ENCODE measurements at places on chromosomes 12 and 14.

GRCh38 chr12:63042646-63043045 is 107.7 kb upstream of the PPM1H start:
- DNase-seq: no peak

DNA sequence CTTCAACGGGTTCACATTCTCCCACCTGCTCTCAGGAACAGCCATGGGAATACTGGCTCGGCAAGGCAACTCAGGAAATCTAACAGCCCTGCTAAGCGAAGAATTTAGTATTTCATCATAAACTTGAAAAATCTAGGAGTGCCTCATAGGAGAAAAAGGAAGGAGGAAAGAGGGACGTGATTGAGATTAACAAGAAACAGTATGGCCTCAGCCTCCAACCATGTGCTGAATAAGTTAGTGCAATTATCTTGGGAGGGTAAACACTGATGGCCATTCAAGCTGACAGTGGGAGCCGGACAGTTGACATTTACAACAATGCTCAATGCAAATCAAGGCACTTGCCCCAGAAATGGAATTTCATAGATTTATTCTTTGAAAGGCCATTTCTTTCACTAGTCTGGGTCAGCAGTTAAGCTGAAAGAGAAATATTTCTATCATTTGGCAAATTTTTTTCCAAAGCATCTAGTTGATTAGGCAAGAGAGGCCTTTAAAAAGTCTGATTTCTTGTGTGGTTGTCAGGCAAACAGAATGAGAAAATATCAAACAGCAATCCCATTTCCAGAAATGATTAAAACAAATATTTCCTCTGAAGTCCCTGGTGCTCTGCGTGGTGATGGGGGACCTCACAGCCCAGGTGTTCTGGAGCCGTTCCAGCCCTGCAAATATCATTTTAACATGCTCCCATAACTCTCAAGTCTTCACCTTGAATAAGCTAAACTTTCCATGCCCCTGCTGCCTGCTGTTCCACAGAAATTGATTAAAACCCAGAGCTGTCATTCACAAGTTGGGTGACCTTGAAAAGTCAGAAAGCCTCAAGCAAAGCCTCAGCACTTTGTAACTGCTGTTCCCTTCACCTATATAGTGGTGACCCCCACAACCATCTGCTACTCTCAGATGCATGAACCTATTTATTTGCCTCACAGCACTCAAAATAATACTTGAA is 121.6 kb downstream of the PHLDA1 start:
- no peak for DNase-seq

DNA sequence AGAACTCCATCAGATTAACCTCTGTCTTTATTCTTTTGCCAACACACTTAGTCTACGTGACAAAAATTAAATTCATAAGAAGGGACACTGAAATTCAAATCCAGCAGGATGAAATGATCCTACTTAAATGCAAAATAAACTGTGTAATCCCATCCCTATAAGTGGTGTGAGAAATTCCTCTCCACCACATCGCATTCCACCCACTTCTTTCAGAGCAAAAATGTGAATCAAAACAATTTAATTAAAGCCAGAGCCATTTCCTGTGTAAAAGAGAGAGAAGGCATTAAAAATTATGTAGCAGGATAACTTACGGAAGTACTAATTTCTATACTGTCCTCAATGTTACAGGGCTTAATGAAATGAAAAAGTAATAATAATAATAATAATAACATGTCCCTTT is 844.3 kb downstream of the GALC start:
- DNase-seq: no peak

DNA sequence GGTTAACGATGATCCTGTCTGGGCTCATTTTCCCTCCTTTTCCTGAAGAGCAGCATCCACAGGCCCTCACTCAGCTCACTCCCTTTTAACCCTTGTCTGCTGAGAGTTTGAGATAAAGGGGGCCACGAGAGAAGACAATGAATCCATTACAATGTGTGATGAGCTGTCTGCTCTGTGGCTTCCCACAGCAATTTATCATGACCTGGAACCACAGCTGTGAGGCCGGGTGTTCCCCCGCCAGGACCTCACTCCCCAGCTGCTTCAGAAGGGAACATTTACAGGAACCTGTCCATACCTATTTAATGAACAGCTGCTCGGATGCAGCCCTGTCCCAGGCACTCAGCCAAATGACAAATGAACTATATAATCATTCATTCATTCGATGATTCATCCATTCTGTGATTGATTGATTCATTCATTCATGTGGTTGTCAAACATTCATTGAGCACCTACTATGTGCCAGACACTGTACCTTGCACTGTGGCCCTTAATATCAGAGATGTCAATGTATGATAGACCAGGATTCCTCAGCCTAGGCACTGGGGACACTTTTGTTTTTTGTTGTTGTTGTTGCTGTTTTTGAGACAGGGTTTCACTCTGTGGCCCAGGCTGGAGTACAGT is 18.5 kb upstream of the P2RX7 start:
- no peak for DNase-seq

GRCh38 chr12:60832290-60832689 is 1236.5 kb downstream of the SLC16A7 start:
- no peak for DNase-seq

DNA sequence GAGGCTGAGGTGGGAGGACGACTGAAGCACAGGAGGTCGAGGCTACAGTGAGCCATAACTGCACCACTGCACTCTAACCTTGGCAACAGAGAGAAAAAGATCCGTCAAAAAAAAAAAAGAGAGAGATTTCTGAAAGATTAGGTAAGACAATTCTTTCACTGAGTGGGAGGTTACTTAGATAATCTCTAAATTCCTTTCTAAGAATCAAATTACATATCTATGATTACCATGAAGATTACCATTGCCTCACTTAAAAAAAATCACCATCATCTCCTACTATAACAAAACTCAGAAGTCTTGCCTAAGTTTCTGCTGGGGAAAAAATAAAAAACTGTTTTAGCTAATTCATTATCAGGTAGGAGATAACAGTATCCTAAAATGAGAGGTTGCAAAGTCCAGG is 366.7 kb downstream of the DUSP6 start:
- DNase-seq: no peak

DNA sequence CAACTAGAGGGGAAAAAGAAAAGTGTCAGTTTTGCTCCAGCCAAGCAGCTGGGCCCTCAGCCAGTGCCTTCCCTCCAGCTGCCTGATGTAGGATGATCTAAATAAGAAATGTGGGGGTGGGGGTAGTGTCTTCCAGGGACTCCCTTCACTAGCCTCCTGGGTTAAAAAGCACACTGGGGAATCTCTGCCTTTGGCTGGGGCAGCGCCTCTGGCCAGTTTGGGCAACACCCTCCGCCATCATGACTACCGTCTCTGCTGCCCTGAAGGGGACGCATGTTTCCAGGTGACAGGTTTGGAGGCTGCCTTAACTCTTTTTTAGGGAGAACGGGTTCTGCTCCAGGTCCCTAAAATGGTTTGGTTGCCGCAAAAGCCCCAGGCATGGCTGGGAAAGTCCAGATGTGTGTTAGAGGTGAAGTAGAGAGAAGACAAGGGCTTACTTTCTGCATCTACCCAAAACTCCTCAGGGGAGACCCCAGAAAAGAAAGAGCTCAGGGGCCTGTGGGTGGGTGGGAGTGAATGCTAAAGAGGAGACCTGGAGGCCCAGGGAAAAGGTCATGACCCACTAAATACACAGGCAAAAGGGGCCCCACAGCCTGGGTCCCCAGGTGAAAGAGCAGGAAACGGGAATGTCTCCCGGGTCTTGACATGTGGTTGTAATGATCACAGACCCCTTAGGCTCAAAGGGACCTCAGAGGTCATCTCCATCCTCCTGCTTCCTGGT is 132.8 kb upstream of the CCND2 start:
- DNase-seq: no peak

- no peak for DNase-seq
Measured at GRCh38 chr14:58145936-58146335, 6.1 kb downstream of the ARMH4 start.

GRCh38 chr12:96241846-96242256 is 47.7 kb downstream of the ELK3 start:
- DNase-seq: peak; percentile 91

- DNase-seq: no peak
Measured at GRCh38 chr14:89303456-89304435, 113.3 kb downstream of the FOXN3 start.

DNA sequence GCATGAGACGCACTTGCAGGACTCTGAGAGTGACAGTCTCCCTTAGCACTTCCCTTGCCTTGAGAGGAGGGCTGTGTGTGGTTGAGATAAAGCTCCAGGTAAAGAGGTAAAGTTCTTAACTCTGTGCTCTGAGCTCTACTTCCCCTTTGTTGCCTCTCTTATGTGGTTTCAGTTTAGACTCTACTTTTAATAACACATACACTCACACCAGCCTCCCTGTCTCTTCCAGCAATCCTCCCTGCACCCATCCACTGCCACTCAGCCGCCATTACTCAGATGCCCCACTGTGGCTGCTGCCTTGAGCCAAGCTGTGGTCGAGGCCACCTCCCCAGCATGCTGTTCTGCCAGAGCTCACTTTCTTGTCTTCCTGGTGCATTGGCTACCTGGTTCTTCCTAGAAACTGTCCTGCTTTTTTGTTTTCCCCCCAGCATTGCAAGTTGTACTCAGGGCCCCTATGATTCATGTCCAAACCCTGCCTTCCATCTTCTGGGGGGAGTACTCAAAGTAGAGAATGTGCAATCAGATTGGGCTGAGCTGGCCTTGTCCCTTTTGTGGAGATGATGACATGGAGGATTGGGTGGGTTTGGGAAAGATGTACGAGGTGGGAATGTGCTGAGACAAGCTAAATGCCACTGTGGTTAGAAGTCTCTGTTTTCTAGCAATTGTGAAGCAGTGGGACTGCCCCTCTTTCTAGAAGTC is 115.5 kb upstream of the PARP11 start:
- peak; percentile 40 for DNase-seq

GRCh38 chr12:22656831-22657230 is 31.9 kb downstream of the ETNK1 start:
- DNase-seq: no peak

DNA sequence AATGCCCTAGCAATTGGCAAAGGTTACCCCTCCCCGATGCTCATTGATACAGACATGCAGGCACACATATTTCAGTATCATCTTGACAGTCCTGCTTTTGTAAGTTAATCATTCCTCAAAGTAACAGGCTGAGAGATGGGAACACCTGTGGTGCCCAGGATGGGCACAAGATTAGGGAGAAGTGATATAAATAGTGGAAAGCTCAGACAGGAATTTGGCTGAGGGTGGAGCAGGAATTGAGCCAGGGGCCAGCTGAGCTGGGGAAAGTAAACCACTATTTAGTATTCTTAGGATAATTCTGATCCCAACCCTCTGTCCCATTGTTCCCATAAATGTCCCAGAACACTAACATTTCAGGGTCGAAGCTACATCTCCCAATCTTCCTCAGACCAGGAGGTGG is 38.3 kb downstream of the DAO start:
- DNase-seq: no peak

GRCh38 chr12:49034286-49034622 is 15.7 kb upstream of the PRKAG1 start:
- DNase-seq: no peak

- no peak for DNase-seq
Measured at GRCh38 chr14:72891666-72892102, 2.2 kb downstream of the DPF3 start.

DNA sequence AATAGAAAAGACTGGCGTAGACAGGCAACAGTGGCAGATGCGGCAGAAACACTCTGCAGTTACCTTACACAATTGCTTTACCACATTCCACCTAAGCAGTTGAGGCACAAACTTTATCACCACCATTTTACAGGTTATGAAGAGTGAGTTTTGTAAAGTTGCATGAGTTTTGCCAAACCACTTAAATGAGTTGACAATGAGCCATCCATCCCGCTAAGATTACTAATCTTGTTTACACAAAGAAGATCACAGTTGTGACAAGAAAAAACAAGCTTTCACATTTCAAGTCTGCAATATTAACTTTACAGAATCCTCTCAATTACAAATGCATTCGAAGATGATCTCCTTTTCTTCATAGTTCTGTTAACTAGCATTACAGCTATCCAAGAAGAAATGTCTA is 1.8 kb downstream of the TMCC3 start:
- DNase-seq: no peak

GRCh38 chr12:10153271-10154144 is 18.4 kb downstream of the OLR1 start:
- peak; percentile 57 for DNase-seq

DNA sequence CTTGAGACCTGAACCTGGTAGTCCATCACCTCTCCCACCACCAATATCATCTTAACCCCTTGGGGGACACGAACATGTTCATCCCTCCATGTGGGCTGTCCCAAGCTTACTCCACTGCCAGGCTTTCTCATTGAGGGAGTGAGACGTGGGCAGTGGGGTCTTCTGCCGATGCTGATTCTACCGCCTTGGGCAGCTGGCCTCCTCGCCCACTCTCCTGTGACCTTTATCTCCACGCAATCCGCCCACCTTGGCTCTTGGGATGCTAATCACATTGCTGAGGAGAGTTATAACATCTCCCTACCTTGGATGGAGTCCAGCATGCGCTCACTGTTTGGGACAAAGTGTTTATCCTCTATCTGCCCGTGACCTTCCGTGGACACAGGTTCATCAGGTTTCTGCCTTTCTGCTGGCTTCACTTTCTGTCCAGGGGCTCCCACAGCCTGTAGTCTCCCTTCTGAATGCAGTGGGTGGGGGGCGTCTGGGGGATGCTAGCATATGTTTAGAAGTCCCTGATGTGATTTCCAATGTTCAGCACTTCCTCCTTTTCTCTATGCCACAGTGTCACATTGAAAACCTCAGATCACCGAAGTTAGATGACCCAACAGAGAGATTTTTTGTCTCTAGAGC is 53.2 kb upstream of the ESRRB start:
- no peak for DNase-seq

GRCh38 chr14:35355981-35356841 is 48.3 kb downstream of the NFKBIA start:
- no peak for DNase-seq

GRCh38 chr12:47366157-47366556 is 286.4 kb upstream of the AMIGO2 start:
- no peak for DNase-seq

DNA sequence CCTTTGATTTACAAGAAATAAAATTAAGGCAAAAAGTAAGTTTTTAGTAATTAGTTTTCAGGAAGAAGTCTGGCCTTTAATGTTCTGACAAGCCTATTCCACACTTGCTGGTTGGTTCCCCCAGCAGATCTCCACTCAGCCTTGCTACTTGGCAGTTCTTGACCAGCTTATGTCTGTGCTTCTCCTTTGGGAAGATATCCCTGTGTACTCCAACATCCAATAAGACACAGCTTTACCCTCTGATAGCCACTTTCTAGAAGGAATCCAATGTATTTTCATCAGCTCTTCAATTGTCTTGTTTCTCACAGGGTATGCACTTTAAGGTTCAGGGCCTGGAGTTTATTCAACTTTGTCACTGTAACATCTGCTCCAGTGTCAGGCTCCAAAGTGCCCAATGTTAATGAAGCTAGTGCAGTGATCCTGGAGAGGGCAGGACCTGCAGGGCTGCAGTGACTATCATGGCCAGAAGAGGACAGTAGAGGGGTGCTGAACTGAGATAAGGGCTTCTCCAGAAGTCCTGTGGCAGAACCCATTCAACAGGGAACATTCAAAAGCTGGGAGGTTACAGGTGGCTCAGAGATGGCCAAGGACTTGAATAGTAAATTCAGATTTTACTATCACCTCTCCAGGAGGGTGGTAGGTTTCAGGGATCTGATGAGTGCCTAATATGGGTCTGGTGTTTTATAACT is 22.9 kb downstream of the JKAMP start:
- DNase-seq: peak; percentile 33

Data from CD4-positive, alpha-beta memory T cell (primary cell).